Caki2 (cell line): ENCODE measurements at places on chromosomes 7 and 10.

DNA sequence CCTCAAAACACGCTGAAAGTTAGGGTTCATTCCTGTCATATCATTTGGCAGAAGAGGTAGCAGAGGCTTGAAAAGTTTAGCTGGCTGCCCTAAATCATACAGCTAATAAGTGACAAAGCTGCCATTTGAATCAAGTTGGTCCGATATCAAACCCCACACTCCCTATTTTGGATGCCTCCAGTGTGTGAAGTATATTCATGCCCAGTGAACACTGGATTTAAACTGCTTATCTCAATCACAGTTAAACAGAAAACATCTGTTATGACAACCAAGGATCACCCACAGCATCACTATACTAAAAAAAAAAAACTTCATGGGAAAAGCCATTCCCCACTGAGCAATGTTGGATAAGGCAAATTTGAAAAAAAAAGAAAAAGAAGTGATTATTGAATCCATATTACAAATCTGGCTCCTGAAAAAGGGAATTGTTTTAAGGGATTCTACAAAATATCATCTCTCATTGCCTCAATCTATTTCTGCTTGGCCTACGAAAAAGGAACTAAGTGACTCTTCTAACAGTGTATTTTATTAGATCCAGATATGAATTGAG, 48.3 kb downstream of the ABCB1 start:
- no peak for DNase-seq

DNA sequence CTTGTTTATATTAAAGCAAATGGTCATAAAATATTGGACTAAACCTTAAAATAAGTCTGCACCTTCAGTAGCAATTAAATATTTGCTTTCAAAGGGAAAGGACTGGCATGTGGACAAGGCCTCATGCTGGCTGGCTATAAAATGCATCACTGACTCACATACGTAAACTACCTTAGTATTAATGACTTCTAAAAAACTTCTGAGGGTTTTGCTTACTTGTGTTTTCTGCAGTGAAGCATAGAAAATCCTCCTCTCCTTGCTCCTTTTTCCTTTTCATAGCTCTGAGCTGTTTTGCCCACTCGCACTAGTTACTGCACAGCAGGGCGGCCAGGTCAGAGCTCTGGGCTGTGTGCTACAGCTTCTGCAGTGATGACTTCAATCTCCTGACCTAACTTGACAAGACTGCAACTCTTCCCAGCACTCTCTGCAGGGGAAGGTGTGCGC, 82.3 kb downstream of the CUL2 start:
- peak; percentile 90 for DNase-seq

DNA sequence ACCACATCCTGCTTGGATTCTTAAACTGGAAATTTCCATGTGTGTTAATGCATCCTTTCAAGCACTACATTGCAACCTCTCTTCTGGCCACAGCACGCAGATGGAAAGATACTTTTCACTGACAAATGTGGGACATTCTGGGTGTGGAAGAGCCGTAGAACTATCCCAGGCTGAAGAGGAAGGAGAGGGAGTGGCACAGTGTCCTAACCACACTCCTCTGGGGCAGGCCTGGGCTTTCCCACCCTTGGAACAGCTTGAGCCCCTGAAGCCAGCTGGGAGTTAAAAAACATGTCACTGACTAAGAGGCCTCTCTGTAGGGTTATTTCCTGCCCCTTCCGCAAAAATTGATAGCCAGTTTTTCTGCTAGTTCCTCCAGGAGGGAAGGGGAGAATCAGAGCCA, 34.0 kb upstream of the DNMBP start:
- no peak for DNase-seq

GRCh38 chr7:121932768-121933167, 59.8 kb downstream of the PTPRZ1 start:
- DNase-seq = no peak
